Cerebellar nuclear complex (tissue), 1 donor: ENCODE measurements at places on chromosomes 2 and 18.

DNA sequence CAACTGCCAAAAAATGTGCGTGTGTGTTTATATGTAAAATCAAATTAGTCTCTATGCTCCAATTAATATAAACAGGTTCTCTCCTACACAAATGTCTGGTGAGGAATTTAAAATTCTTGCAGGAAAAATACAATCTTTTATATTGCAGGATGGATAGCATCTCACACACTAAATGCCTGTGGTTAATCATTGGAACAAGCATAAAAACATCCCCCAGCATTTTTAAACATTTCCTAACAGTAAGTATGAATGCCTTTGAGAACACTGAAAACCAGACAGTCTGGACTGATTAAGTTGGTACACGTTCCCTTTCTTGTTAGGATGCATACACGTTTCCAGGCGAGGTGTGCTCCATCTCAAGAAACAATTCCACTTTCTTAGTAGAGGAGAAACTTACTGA lies 29.9 kb upstream of the PDE1A start:
- no peak for DNase-seq

DNA sequence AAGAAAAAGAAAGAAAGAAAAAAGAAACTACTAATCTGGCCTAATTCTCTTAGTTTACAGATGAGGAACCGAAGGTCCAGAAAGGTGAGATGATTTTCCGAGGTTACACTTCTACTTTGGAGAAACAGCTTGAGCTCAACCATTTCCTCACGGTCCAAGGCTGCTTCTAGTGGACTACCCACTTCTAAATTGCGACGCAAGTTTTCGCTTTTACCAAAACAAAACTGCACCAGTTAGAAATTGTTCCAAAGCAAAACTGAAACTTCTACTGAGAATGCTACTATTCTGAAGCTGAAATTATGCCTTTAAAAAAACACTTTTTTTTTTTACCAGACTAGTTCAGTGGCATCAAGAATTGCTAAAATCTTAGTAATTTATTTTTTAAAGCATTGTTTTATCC lies 101.6 kb downstream of the INO80D start:
- no peak for DNase-seq

GRCh38 chr18:3056311-3056710 lies 43.4 kb upstream of the LPIN2 start:
- no peak for DNase-seq

GRCh38 chr2:28662044-28662443 lies 89.6 kb upstream of the PPP1CB start:
- no peak for DNase-seq

- DNase-seq = no peak
Observed at GRCh38 chr18:48632676-48633257, 93.9 kb downstream of the CTIF start.

GRCh38 chr18:40902436-40902835 lies 1052.6 kb upstream of the PIK3C3 start:
- DNase-seq = no peak

DNA sequence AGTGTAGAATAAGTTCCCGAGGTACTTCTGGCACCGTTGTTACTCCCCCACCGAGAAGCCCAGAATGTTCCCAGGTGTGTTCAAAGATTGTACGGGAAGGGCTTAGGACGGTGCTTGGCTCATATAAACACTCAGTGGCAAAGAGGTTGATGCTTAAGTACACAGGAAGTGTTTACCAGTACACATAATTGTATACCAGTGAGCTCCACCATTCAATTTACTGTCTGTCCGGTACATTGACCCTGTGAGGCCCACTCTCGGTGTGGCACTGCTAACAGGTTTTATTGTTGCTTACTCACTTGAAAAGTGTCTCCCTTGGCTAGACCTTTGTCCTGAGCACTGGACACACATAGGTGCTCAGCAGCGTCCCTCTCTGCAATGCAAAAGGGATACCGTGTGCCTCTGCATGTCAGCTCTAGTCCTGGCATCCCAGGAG lies 191.0 kb downstream of the NEDD4L start:
- DNase-seq = no peak

GRCh38 chr2:18062892-18063291 lies 184.4 kb downstream of the KCNS3 start:
- no peak for DNase-seq

- no peak for DNase-seq
Observed at GRCh38 chr2:27408601-27409320, 630 bp downstream of the PPM1G start.
